ENCODE measurements at places on chromosomes 2 and 18.

DNA sequence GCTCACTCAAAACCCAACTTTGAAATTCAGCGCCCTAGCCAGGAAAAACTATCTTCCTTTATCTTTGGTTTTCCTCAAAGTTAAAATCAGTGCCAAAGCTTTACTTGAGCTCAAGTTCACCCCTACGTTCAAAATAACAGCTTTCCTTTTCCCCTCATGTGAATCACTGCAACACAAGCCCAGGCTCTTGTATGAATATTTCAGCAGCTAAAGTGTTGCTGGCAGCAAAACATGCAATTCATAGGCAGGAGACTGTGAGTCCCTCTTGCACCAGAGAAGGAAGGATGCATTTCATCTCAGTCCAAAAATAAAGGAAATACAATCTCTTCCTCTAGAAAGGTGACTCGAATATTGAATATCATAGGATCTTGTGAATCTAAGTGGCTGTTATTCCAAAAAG lies 461.3 kb upstream of the SOX11 start:
- DNase-seq: no peak

GRCh38 chr2:1799174-1799573 lies 54.9 kb upstream of the PXDN start:
- DNase-seq: no peak

GRCh38 chr18:5318061-5318700 lies 22.7 kb upstream of the ZBTB14 start:
- DNase-seq: no peak

- DNase-seq: no peak
Measured at GRCh38 chr2:71004857-71005256, 10.2 kb upstream of the TEX261 start.

DNA sequence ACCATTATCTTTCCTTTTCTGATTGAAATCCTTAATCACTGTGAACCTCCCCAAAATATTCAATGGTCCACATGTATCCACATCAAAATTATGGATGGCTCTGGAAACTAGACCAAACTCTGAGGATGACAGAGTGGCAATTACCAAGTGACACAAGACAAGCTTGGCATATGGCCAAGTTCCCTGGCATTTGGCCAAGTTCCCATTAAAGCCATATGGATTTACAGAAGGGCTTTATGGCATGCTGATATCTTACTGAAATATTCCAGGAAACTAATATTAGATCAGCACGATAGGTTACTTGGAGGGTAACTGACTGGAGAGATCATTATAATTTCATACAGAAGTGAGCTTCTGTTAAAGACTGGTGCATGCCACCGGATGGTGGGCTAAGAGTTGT lies 21.9 kb upstream of the CERS6 start:
- DNase-seq: no peak

- DNase-seq: no peak
Measured at GRCh38 chr2:127023504-127023903, 83.5 kb downstream of the BIN1 start.

GRCh38 chr2:182860858-182861257 lies 5.6 kb downstream of the FRZB start:
- no peak for DNase-seq

DNA sequence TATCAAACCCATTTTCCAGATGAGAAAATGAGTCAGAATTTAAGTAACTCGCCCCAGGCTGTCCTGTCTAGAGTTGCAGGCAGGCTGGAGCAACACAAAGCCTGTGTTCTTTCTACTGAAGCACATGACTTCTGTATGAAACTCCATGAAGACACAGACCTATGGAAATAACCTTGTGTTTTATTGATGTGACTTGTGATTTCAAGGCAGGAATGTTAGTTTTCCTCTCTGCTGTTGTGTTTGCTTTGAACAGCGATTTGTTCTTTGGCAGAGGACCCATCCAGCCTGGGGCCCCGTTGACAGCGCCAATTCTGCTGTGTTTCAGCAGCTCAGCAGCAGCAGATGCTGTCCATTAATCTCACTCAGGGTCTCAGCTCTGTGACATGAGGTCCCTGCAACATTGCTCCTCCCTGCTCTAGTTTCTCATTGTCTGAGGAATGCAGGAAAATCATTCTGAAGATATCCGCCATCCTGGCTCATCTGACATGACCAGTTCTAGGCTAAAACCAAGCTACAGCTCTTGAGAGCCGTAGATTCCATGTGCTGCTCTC lies 344.3 kb upstream of the RAB12 start:
- DNase-seq: no peak

DNA sequence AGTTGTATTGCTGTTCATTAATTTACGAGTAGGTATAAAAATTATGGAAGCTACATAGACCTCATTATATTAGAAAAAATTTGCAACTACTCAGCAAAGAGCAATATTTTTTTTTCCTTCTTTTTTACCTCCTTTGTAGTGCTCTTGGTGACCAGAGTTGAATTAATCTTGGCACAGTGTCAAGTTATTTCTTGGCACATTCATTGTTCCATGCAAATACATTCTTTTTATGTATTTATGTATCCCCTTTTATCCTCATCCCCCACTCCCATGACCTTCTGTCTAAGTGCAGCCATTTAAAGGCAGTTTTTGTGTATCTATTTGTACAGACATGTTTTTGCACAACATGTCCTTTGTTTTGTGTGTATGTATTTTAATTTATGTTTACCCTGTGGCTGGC lies 224.5 kb downstream of the CCDC102B start:
- DNase-seq: no peak
